ENCODE measurements at places on chromosomes 12 and 14. TPM values are rescaled to one million over a fixed set of nuclear protein-coding genes. Genes with fewer than 3 reads are reported as not detected.

- no peak for DNase-seq
Measured at GRCh38 chr14:90019824-90020523, 41.8 kb upstream of the KCNK13 start.

- no peak for DNase-seq
Measured at GRCh38 chr12:52601671-52602070, 408 bp upstream of the KRT72 start.

GRCh38 chr12:38823738-38824137, 81.7 kb downstream of the CPNE8 start:
- no peak for DNase-seq

- no peak for DNase-seq
Measured at GRCh38 chr14:64965356-64966000, 6.7 kb downstream of the RAB15 start.

DNA sequence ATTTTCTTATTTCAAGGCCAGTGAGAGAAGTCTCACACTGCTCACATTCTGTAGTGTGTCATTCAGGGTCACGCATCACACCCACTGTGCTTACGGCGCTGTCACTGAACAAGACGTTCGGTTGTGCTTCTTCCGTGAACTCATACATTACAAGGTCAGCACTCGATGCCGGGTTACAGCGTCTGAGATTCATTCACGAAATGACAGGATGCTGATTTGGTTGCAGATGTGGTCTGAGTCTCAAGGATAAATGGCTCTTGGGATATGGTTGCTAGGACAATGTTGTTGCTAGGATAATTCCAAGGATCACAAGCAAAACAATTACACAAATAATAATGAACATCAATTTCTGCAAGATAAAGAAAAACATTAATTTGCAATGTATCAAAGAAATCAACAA, 47.4 kb downstream of the STX2 start:
- DNase-seq = no peak

DNA sequence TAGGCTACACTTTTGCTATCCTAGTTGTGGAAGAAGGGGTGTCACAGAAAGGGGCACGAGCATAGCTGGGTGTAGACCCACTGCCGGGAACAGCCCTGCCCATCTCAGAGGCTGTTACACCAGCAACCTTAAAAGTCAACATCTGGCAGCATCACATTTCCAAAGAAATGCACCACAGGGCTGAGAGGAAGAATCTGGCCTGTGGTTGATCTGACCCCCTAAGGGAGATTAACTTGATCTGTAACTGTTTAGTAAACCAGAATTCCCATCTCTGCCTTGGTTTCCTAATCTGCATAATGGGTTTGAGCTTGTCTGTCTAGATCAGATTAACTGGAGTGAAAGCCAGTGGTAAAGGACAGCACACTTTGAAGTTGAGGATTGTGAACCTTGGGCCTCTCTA, 1.3 kb downstream of the LRP1-AS start:
- DNase-seq = no peak

DNA sequence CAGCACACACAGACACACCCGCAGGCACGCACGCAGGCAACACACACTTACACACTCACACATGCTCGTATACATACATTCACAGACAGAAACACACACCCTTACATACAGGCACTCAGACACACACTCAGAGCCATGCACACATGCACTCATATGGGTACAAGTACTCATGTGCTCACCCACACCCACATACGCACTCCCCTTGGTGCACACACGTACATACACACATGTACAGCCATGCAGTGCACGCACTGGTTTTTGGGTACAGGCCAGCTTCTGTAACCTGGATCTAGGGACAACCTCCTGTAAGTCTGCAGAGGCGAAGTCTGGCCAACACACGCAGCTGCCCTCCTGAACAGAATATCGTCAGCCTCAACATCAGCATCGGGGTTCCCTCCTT, 221.3 kb upstream of the RTL1 start:
- DNase-seq = peak; percentile 4

DNA sequence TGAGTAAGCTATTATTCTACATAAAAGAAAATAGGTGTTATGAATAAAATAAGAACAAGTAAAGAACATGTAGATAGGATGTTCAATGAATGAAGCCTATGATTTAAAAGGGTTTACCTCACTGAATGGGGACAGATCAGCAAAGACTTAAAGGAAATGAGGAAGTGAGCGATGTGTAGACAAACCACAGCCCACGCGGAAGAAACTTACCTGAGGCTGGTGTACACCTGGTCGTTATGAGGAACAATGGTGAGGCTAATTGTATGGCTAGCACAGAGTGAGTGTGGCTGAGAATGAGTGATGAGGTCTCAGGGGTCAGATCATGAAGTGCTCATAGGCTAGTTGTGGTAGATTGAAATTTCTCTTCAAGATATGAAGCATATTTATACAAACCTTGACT, 221.7 kb downstream of the ALG10B start:
- DNase-seq = no peak

- peak; percentile 57 for DNase-seq
Measured at GRCh38 chr12:104720339-104721038, 237.6 kb downstream of the SLC41A2 start.

DNA sequence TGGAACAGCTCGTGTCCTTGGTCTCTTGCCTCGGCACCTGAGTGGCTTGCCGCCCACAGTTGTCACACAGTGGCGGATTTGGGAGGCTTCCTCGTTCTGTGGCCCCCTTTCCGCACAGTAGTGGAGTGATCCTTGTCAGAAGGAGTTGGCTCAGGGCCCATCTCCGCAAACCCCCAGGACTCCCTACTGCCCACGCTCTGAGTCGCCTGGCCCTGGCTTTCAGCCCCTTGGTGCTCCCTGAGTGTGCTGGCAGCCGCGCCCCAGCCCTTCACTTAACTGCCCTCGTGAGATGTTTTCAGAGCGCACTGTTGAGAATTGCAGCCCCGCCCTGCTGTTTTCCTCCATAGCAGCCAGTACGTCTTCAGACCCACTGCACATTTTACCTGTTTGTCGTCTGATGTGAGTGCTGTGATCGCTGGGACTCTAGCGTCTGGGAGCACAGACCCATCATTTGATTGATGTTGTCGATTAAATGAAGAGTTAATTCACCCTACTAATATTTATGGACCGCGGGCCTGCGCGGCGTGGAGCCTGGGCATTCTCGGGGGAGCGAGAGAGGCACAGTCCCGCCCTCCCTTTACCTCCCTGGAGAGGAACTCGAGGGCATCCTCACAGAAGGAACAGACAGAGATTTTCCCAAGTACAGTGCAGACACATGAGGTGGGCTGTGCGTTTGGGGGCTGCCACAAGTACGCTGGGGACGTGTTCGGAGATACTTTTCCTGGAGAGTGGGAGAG, 91.8 kb downstream of the DDX51 start:
- no peak for DNase-seq

DNA sequence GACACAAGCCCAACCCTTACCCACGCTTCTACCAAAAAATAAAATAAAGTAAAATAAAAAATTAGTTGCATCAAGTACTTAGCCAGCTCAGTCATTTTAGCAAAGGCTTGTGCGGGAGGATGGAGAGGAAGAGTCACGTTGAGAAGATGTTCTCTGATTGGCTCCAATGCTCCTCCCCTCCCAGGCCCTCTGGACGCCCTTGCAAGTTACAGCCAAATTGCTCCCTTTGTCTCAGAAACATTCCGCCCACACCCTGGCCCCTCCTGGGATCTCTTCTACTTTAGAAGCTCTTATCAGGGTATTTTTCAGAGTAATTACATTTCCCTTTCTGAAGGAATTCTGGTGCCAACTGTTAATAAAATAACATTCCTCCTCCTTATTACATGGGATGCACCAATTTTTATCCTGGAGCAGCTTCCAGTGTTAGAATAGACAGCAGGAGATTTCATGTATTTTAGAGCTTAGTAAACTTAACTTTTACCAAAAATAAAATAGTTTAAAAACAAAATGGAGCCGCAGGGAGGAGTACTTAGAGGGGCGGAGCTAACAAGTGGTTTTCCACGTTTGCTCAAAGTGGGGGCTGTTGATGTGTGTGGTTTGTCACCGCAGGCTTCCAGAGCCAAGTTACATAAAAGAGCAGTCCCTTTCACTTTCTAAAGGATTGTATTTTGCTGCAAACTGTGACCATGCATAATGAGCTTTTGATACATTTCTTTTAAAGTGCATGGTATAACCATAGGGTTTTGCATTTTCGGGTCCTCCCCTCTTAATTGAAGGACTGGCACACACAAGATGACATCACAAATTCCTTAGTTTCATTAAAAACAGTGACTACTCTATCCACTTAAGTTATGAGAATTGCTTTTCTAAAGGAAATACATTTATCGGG, 71.7 kb upstream of the RAP1B start:
- DNase-seq = peak; percentile 63

LGALS3 gene
- total RNA-seq = 0.18 TPM

CD27 gene
- not detected for total RNA-seq

GABARAPL1 gene
- 98.7 TPM for total RNA-seq

SERPINA9 gene
- not detected for total RNA-seq

TMEM233 gene
- total RNA-seq = not detected
